CD8-positive, alpha-beta memory T cell (primary cell): ENCODE measurements at places on chromosomes 1 and 21. TPM values are rescaled to one million over a fixed set of nuclear protein-coding genes. Genes with fewer than 3 reads are reported as not detected.

Gene YBEY
- total RNA-seq: 16.7 TPM

Gene TDRD5
- not detected for total RNA-seq

DNA sequence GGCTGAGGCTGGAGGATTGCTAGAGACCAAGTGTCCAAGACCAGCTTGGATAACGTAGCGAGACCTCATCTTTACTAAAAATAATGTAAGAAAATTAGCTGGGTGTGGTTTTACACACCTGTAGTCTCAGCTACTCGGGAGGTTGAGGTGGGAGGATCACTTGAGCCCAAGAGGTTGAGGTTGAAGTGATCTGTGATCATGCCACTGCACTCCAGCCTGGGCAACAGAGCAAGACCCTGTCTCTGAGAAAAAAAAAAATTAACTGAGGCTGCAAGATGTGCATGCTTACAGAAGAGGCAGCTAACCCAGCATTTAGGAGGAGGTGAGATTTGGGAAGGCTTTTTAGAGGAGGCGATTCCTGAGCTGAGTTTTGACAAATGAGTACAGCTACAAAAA lies 9.5 kb downstream of the AK4 start:
- no peak overlapping the region for H3K4me3 ChIP-seq
- H3K36me3 ChIP-seq: no peaks in the 10 kb centered on the region
- H3K27me3 ChIP-seq: no peaks in the 10 kb centered on the region
- H3K27ac ChIP-seq: no peak overlapping the region
- DNase-seq: no peak

DNA sequence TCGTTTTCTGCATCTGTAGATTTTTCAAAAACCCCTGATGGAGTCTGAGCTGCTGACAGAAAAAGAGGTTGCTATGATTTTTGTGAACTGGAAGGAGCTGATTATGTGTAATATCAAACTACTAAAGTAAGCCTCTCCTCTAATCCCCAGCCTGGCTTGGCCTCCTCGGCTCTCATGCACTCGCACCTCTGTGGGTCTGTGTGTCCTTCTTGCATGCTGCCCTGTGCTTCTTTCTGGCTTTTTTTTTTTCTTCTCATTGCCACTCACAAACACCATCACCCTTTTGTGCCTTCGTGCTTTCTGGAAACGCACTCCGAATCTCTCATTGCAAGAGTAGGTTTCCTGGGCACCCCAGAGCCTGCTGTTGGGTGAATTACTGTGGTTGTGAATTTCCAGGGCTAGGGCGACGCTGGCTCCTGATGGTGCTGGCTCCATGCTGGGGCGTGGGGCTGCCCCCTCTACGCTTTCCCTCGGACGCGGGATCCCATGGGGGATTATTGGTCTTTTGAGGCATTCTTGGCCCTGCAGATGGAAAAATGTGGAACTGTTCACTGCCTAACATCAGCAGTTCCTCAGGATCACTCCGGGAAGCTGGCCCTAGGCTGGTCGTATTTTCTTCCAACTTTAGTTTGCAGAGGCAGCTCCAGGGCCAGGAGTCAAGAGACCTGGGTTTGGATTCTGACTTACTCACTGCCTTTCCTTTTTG lies 56.8 kb downstream of the ATP5PO start:
- DNase-seq: no peak
- no peaks in the 10 kb centered on the region for H3K4me1 ChIP-seq

- H3K27me3 ChIP-seq: no peaks in the 10 kb centered on the region
- H3K4me1 ChIP-seq: no peaks in the 10 kb centered on the region
- no peak overlapping the region for H3K4me3 ChIP-seq
- H3K27ac ChIP-seq: no peak overlapping the region
These were observed 5.5 kb upstream of the SNX27 start for GRCh38 chr1:151606384-151606783.

DNA sequence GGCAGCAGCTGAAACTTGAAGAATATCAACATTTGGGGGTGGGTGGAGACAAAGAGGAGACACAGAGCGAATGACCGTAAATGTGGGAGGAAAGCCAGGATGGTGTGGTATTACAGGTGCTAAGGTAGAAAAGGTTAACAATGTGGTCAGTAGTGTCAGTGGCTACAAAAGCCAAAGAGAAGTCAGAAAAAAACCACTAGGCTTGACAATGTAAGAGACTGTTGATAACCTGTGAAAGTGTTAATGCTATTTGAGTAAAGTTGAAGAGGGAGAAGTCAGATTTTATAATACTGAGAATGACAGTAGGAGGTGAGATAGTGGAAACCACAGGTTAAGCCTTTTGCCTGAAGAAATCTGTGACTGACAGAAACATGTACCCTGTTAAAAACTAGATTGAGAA lies 120.8 kb downstream of the CLEC20A start:
- no peak overlapping the region for H3K27ac ChIP-seq
- no peaks in the 10 kb centered on the region for H3K36me3 ChIP-seq
- no peak overlapping the region for H3K4me3 ChIP-seq
- no peaks in the 10 kb centered on the region for H3K27me3 ChIP-seq
- DNase-seq: no peak

DNA sequence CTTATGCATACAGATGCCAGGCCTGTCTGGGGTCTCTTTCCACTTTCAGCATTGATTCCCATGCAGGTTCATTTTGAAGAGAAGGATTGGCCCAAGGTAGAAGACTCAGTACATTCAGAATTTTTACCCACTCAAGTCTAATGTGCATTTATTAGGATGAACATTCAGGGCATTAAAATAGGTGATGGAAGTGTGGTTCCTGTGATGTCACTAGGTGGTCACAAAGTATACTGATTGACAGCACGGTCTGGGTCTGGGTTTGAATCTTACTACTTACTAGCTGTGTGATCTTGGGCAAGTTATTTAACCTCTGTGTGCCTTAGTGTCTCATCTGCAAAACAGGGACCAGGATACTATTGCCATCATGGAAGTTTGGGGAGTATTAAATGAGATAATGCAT lies 711 bp upstream of the ZNF648 start:
- no peaks in the 10 kb centered on the region for H3K36me3 ChIP-seq
- peaks cover under 1% of the 10 kb centered on the region for H3K27me3 ChIP-seq
- no peak overlapping the region for H3K4me3 ChIP-seq
- no peak overlapping the region for H3K27ac ChIP-seq
